Mucosa of gallbladder (tissue), 1 donor: ENCODE measurements at places on chromosomes 12 and 14.

DNA sequence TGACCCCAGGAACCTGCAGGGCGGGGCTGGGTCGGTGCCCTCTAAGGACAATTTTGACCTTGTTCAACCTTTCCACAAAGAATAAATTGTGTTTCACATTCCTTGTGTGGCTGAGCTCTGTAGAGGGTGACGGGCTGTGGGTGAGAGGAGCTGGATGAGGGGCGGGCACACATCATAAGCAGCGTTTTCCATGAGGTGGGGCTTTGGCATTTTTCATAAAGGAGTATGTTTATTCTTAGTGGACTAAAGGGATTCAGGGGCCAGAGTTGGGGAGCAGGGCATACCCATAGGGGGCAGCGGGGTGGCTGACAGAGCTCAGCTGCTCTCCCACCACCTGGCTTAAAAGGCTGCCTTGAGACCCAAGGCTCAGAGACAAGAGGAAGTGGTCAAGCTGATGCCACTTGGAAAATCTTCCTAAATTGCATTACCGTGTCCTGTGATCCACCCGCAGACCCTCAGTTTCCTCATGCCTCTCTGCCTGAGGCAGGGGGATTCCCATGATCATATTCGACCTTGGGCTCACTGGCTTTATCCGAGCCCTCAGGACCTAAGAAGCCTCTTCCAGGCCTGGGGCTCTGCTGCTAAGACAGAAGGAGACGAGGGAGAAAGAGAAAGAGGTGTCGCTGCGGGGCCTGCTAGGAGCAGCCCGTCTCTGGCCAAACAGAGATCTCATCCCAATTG lies 11.4 kb downstream of the MMP14 start:
- DNase-seq: no peak

GRCh38 chr14:68215629-68216028 lies 396.1 kb downstream of the RAD51B start:
- no peak for DNase-seq

DNA sequence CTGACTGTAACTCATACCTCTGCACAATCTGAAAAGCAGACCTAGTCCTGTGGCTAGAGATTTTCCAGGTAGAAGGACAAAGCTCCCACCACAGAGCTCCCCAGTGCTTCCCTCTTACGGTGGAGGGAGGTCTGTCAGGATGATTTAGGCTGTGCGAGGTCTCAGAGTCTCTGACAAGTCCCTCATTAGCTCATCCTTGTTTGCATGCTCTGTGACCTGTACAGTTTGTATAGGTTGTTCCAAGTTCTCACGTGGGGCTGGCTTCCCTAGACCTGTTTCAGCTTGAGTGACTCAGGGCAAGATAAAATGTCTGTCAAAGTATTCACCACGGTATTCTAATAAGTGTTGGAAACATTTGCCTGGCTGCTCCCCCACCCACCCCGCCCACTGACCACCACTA lies 34.8 kb downstream of the ASCL1 start:
- DNase-seq: no peak

- DNase-seq: no peak
These were observed 1.4 kb upstream of the TRMT61A start for GRCh38 chr14:103527408-103528145.

DNA sequence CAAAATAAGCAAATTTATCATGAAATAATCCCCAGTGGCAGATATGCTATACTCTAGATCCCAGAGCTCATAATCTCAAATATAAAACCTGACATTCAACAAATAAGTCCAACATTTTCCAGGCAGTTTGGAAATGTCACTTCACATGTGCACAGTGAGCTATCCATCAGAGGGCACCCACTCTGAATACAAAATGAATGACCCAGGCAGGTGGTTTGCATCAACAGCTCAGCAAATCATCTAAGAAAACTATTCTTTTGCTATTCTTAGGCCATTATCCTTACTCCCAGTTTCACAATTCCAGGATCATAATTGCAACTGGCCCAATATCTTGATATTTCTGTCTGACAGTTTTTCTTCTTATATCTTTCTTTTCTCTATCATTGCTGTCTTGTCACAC lies 38.5 kb downstream of the TRIM9 start:
- DNase-seq: no peak

- DNase-seq: no peak
These were observed 14.8 kb downstream of the DGLUCY start for GRCh38 chr14:91128699-91129098.

- DNase-seq: peak; percentile 50
These were observed 42.8 kb upstream of the CORO1C start for GRCh38 chr12:108773798-108774788.

DNA sequence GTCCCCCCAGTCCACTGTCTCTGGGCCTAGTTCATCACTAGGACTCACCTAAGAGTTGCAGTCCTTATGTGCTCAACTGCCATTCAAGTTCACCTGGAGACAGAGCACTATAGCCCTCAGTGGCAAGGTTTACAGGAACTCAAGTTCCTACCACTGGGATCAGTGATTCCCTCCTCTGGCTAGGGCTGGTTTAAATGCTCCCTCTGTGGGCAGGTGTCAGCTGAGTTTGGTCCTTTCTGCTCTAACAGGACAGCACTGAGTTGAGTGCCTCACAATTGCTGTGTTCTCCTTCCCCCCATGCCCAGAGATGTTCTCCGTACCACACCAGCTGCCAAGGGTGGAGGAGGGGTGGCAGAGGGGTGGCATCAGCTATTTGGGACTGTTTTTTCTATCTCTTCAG lies 20.8 kb upstream of the SAV1 start:
- DNase-seq: no peak

DNA sequence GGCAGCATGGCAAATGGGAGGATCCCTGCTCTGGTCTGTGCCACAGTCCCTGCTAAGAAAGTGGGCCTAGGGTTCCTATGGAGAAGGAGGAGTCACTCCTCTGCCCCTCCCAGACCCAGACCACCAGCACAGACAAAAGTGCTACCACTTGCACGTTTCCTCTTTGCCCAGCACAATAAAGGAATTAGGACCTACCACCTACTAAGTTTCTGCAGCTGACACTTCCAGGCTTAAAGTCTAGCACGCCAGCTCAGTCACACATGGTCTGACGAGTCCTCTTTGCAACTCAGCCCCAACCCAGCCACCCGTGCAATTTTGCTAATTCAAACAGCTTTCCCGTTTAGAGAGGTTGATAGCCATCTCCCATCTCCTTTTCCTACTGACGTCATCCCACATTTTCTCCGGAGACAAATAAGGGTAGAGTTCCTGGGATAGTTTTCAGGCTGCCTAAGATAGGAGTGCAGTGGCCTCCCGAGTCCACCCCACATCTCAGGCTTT lies 66.2 kb upstream of the PTGR2 start:
- DNase-seq: peak; percentile 40

- DNase-seq: no peak
These were observed 136.8 kb downstream of the ADGRD1 start for GRCh38 chr12:131090274-131091210.

- DNase-seq: no peak
These were observed 1.4 kb upstream of the STON2 start for GRCh38 chr14:81401420-81402122.

DNA sequence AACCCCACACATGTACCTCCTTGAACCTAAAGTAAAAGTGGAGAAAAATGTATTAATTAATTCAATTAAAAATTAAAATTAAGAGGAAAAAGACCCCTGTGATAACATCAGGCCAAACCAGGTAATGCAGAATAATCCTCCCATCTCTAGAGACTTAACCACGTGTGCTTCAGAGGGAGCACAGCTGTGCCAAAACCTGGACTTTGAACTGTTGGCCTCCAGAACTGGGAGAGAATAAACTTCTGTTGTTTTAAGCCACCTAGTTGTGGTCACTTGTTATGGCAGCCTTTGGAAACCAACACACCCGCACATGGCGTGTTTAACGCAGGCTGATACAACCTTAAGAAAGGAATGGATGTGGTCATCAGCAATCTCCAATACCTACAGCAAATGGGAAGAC lies 23.8 kb downstream of the OAS2 start:
- no peak for DNase-seq

DNA sequence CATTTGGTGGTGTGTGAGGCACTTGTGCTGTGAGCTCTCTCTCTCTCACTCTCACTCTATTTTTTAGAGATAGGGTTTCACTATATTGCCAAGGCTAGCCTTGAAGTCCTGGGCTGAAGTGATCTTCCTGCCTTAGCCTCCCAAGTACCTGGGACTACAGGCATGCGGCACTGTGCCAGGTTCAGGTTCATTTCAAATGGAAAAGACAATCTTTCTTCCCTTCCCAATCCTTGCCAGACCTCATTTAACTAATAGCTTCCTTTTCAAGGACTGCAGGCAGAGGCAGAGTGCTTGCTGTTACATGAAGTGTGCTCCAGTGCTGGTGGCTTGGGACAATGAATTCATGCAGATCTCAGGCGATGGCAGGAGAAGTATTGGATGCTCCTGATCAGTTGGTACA lies 73.2 kb upstream of the BICD1 start:
- DNase-seq: no peak

GRCh38 chr12:15649347-15649746 lies 139.8 kb downstream of the EPS8 start:
- DNase-seq: no peak

DNA sequence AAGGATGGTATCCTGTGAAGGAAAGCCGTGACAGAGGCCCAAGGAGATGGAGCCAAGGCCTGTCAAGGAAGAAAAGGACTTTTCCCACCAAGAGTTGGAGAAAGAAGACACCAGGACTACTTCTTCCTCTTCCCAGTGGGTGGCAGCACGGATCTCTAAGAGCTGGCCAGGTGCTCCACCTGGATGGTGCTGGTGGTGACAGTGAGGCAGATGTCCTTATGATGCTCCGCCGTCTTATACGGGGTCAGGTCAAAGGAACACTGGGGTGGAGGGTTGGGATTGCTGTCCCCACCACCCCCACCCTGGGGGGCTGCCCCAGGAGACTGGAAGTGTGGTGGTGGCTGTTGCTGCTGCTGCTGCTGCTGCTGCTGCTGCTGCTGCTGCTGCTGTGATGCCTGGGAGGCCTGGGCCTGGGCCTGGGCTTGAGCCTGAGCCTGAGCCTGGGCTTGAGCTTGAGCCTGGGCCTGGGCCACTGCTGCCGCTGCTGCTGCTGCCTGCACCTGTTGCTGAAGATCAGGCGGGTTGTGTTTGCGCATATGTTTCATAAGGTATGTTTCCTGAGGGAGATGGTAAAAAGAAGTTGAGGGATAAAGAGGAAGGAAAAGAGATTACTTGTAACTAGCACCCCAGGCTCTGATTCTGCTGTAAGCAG lies 4.8 kb upstream of the ING4 start:
- no peak for DNase-seq
